Left lobe of liver (tissue), 2 donors: ENCODE measurements at places on chromosomes 6 and 20.

DNA sequence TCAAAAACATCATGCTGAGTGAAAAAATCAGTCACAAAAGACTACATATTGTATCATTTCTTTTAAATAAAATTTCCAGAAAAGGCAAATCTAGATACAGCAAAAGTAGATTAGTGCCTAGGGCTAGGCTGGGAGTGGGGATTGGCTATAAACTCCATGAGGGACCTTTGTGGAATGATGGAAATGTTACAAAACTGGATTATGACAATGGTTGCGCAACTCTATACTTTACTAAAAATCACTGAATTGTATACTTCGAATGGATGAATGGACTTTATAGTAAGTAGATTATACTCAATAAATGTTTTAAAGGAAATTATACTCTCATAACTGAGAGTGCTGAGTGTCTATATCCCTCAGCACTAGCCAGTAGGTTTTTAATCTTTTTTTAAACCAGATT, 4.3 kb downstream of the HMGN3 start:
- no peak for DNase-seq

- no peak for DNase-seq
Measured at GRCh38 chr6:128574402-128574801, 54.0 kb upstream of the PTPRK start.

- DNase-seq = no peak
Measured at GRCh38 chr6:109236115-109237076, 141.1 kb downstream of the CEP57L1 start.

GRCh38 chr6:10873374-10873773, 8.5 kb downstream of the GCM2 start:
- no peak for DNase-seq

GRCh38 chr6:108304646-108305045, 9.8 kb downstream of the AFG1L start:
- no peak for DNase-seq
